ENCODE measurements at places on chromosomes 3 and 15.

- no peak for DNase-seq
These were observed 9.2 kb downstream of the VILL start for GRCh38 chr3:37999836-38000235.

GRCh38 chr3:188197388-188197847 is 43.5 kb downstream of the LPP start:
- DNase-seq, result peak; percentile 49

DNA sequence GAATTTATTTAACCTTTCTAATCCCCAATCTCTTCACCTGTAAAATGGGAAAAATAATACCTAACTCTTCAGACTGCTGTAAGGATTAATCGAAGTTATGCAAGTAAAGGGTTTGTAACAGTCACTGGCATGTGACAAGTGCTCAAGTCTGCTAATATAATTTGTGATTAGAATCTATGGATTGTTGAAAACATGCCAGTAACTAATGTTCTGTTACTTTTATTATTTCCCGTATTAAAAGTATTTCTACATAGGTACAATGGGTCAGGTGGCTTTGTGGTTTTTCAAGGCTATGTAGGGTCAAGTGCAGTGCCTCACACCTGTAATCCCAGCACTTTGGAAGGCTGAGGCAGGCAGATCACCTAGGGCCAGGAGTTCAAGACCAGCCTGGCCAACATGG is 29.4 kb downstream of the ULK4 start:
- DNase-seq, result no peak

DNA sequence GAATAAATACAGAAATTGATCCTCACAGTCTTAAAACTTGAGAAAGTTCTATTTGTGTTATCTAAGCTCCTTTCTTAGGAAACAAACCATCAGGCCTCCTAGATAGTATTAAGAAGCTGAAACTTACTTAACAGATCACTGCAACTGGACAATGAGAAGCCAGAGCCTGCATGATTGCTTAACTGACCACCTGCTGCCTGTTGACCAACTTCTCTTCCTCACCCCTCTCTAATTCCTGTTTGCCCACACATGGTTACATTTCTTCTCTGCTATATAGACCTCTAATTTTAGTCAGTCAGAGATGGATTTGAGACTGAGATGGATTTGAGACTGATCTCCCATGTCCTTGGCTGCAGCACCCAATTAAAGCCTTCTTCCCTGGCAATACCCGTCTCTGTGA is 13.5 kb downstream of the CCPG1 start:
- DNase-seq, result no peak

DNA sequence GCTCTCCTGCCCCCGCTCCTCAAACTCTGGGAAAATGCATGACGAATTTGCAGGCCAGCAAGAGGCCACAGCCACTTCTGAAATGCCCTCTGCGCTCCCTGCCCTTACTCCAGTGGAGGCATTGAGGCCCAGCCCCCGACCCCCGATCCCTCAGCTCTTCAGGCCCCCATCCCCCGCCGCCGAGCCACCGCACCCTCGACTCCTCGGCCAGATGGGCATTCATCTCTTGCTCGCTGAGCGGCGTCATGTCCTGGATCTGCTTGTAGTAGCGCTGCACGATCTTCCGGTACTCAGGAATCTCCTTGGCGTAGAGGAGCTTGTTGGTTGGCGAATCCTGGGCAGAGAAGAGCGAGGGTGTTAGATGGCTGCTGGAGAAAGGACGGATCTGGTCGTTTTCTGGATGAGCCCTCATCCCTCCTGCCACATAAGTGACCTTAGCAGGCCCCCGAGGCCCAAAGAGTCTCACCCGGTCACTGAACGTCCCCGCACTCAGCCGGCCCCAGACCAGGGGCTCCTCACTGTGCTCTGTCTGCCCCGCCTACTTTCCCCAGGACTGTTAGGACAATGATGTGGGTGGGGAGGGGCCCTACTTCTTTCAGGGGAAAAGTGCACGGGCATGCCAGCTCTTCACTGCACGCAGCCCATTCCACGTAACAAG is 14.0 kb downstream of the H1-8 start:
- no peak for DNase-seq

- DNase-seq, result no peak
These were observed 3.0 kb upstream of the TLE3 start for GRCh38 chr15:70100474-70101341.

DNA sequence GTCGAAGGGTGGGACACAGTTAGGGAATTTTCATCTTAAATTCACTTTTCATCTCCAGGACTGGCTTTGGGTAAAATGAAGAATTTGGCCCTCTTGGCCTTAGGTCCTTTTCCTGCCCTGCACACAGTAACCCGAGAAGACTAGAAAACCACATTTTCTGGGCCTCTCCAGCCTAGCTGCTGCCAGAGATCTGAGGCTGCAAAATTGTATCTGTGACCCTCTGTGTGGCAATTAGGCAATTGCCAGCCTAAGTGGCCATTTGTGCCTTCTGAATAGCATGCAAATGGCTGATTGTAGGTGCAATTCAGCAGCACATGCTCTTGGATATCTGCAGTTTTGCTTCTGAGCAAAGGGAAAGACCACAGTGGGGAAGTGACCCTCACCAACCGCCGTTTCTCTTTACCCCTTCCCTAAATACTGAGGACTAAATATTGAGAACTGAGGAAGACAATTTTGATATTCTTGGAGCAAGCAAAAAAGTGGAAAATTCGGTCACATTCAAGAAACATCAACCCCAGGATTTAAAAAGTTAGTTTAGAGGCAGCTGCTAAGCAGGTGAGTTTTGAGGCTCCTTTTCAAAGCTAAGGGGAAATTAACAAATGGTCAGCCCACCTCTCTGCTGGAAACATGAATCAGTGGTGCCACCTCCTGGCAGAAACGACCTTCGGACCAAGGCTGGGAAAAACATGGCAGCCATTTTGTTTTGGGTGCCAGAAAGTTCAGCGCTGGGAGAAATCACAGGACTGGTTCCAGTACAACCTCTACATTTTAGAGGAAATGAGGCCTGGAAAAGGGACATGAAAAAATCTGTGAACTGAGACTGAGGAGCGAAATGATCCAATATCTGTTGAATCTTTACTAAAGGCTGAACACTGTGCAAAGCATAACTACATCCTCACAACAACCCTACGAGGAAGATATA is 56.6 kb upstream of the PRTG start:
- DNase-seq, result peak; percentile 51

- DNase-seq, result no peak
These were observed 61.9 kb downstream of the HMG20A start for GRCh38 chr15:77482570-77482969.

- no peak for DNase-seq
These were observed 27.7 kb upstream of the IL20RB start for GRCh38 chr3:136929977-136930670.

GRCh38 chr15:85607842-85608241 is 186.9 kb downstream of the KLHL25 start:
- DNase-seq, result no peak

DNA sequence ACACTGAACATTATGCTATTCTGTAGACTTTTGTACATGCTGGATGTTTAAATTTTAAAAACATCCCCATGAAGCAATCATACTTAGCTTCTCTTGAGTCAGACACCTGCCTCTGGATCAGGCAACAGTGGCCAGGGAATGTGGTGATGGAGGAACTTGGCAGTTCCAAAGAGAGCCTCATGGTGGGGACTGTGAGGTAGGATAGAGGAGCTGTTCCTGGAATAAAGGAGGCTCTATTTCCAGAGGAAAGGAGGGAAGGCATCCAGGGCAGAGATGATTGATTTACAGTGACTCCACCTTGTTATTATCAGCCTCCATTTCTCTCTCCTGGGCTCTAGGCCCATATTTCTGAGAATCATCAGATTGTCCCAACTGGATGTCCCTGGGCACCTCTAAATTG is 35.0 kb upstream of the ABHD17C start:
- DNase-seq, result no peak

GRCh38 chr3:8152821-8153418 is 348.7 kb upstream of the LMCD1 start:
- DNase-seq, result no peak

DNA sequence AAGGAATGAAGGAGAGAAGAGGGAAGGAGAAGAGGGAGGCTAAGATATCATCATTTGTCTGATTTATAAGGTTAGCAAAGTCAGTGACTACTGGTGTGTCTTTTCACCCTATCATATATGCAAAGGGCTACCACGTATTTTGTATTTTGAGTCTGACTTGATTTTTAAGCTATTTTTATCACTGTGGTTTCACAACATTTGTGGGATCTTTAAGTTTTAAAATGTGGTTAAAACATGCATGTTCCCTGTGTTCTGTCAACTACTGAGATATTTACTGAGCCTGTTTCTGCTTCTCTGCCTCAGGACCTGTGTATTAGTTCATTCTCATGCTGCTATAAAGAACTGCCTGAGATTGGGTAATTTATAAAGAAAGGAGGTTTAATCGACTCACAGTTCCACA is 22.5 kb upstream of the SPTSSB start:
- no peak for DNase-seq

DNA sequence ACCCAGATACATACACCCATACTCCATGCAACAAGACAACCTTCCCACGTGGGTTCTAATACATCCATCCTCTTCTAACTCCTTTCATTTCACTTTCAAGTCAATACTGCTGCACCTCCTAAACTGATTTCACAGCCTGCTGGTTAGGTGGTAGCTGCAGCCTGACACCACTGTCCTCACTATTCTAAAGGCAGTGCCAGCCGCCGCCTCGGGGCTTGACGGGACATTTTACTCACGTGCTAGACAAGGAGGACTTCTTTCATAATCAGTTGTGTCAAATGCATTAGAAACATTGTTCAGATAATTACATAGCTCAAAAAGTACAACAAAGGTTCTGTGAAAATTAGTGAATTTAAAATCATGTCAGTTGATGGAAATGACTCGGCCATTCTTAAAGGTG is 6.3 kb downstream of the UROC1 start:
- DNase-seq, result no peak

GRCh38 chr15:35702946-35703495 is 157.1 kb upstream of the DPH6 start:
- DNase-seq, result no peak

DNA sequence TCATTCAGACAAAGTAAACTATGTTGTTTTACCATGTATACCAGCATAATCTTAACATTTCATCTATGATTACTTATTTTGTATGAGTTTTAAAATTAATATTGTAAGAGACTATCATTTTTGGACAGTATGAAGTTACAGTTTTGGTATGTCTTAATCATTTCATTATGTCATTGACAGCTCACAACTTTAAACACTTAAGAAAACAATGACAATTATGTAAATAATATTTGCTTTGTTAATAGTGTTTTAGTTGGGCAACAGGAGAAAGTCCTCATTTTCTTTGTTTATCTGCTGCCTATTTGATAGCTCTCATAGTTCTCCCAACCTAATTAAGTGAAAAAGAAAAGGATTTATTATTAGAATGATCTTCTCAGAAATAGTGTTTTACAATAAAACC is 80.2 kb downstream of the MEF2A start:
- no peak for DNase-seq

- DNase-seq, result no peak
These were observed 219.5 kb upstream of the LRTM1 start for GRCh38 chr3:55147406-55147805.

GRCh38 chr3:113736548-113737089 is 9.4 kb downstream of the NAA50 start:
- DNase-seq, result peak; percentile 33

- DNase-seq, result no peak
These were observed 181.6 kb upstream of the RORA start for GRCh38 chr15:61410662-61411061.

DNA sequence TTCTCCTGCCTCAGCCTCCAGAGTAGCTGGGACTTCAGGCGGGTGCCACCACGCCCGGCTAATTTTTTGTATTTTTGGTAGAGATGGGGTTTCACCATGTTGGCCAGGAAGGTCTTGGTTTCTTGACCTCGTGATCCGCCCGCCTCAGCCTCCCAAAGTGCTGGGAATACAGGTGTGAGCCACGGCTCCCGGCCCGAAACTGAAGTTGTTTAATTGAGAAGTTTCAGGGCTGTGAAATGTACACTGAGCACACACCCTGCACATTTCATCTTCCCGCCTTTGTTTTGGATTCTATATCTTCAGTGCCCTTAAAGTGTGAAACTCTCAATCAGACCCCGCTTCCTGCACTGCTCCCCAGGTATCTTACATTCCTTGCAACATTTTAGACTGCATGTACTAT is 149.1 kb downstream of the FNDC3B start:
- no peak for DNase-seq

DNA sequence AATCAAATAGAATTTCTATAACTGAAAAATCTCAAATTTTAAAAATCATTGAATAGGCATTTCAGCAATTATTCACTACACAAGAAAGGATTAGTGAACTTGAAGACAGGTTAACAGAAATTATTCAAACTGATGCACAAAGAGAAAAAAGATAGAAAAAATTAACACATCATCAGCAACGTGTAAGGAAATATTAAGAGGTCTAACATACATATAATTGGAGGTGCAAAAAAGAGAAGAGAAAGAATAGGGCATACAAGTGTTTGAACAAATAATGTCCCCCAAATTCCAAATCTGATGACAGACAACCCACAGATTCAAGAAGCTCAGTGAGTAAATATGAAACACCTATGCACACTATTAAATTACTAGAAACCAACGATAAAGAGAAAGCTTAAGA is 57.1 kb downstream of the FBXL2 start:
- DNase-seq, result no peak

- no peak for DNase-seq
These were observed 40.5 kb downstream of the KLF13 start for GRCh38 chr15:31367021-31367729.

DNA sequence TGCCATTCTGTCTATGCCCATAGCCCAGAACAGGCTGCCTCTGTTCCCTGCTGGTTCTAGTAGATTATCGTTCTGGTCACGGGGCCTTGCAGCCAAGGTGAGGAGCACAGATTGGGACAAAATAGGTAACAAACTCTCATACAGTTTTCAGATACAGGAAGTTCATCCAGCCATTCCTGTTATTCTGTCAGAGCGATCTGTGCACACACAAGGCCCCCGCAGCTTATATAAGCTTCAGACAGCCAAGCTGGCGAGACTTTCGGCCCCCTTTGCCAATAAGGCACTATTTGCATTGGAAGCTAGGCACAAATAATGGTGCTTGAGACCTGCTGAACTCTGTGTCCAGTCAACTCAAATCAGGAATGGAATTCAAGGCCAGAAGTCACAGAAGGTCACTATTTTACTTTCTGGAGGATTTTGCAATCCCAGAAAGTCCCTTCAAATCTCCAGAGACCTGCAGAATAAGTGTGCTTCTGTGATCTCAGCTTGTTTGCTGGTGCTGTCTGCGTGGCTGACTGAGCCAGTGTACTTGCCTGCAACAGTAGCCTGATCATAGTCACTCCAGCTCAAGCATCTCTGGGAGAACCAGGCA is 69.4 kb downstream of the BFSP2 start:
- DNase-seq, result no peak

DNA sequence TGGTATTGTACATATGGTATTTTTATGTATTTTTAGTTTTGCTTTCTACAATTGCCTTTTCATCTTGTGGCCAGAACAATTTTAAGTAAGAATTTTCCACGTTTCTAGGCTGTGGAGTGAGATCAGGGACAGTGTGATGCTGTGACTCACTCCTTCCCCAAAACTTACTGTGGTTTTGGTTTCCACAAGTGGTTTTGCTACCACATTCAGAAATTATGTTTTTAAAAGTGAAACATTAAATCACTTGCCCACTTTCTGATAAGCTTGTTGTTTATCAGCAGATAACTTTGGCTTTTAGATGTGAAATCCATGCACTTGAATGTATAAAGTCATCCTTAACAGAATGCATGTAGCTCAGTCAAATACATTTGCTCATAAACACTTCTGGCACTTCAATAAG is 192.2 kb upstream of the THRB start:
- DNase-seq, result no peak

- no peak for DNase-seq
These were observed 2.0 kb upstream of the MCF2L2 start for GRCh38 chr3:183430325-183430957.

Data from NT2/D1 (cell line).